Epithelial cell of esophagus (primary cell): ENCODE measurements at places on chromosomes 2 and 18.
A peak's percentile ranks its signal among the peaks of the same experiment; 100 is the strongest.

DNA sequence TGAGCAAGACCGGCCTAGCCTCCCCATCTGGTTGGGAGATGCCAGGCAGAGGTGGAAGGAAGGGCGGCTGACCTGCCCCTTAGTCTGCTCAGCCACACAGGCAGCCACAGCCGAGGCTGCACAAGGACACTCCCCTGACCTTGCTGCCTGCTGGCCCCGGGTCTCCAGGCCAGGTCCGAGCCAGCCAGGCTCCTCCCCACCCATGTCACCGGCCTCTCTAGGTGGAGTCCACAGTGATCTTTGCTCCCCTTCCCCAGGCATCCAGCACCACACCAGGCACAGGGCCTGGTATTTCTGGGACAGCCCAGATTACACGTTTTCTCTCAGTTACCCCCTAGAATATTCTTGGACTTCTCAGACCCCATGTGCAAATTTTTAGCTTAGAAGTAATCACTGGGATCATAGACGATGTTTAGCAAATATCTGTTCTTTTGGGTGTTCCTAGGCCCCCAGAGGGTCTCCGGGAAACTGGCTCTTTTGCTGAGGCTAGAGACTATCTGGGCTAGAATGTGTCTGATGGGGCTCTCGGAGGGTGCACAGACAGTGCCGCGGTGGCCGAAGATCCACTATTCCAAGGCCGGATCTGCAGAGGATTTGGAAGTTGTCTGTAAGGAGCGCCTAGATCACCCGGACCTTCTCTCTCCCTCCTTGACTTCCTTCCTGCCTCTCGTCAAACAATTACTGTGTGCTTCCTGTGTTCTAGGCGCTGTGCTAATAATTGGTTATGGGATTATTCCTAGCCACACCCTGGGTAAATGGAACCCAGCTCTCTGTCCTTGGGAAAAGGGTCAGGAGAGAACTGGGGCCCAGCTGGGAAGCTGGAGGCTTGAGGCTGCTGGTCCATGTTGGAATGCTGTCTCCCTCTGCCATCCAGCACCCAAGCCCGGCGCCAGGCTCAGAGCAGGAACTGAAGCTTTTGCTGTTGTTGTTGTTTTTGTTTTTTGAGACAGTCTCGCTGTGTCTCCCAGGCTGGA is 46.9 kb downstream of the ODC1 start:
- DNase-seq = no peak

- DNase-seq = peak; percentile 46
Observed at GRCh38 chr2:191206613-191207471, 38.4 kb upstream of the MYO1B start.

DNA sequence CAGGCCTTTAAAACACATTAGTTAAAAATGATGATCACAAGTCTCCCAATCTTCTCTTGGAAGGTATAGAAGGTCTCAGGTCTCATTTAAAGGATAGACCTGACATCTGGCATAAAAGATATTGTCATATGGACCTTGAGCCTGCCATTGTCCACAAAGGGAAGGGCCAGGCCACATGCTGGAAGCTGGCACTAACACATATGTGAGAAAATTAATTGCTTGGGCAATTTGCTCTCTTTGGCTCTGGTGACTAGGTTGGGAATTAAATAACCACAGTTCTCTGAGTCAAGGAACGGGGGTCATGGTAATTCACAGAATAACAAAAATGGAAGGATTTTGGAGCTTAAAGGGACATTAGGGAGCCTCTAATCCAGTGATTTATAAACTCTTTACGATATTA is 727.3 kb downstream of the BCL11A start:
- DNase-seq = no peak

GRCh38 chr2:214593727-214594126 is 182.9 kb downstream of the VWC2L start:
- peak; percentile 38 for DNase-seq
